ENCODE measurements at places on chromosomes 1 and 21.

DNA sequence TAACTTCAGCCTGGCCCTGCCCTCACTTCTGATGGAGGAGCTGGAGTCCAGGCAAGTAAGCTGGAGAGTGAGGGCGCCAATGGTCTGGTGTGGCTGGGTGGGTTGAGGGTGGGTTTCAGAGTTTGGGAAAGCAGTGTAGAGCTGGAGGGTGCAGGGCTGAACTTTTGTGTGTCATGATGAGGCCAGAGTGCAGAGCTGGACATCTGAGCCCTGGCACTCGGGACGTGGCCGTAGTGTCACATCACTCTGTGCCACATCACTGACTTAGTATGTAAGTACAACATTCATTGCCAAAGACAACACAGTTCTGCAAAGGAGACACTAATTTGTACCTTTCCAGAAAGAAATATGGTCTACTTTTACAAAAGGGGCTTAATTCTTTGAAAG, 15.8 kb downstream of the SPATA46 start:
- DNase-seq, result no peak

DNA sequence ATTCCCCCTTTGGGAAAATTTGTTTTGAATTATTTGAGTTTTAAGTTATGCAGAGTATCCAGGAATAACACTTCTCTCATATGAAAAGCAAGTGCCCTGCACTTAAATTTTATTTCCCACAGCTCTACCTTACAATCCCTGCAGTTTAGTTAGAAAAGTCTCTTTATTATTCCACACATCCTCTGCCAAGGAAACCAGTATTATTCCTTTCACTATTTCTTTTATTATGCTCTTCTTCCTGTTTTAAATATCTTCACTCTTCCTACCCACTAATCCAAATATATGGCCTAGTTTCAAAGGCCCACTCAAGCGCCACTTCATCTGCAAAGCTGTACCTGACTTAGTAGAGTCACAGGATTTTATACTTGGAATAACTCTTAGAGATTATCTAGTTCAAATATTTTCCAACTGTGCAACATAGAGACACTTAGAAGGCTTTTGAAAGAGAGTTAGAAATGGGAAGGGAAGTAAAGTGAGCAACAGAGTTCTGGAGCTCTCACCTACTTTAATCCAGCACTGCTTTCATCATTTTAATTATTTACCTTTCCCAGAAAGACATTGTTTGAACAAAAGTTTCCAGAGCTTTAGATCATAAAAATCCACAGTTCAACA, 97.2 kb upstream of the LYPLAL1 start:
- DNase-seq, result no peak

DNA sequence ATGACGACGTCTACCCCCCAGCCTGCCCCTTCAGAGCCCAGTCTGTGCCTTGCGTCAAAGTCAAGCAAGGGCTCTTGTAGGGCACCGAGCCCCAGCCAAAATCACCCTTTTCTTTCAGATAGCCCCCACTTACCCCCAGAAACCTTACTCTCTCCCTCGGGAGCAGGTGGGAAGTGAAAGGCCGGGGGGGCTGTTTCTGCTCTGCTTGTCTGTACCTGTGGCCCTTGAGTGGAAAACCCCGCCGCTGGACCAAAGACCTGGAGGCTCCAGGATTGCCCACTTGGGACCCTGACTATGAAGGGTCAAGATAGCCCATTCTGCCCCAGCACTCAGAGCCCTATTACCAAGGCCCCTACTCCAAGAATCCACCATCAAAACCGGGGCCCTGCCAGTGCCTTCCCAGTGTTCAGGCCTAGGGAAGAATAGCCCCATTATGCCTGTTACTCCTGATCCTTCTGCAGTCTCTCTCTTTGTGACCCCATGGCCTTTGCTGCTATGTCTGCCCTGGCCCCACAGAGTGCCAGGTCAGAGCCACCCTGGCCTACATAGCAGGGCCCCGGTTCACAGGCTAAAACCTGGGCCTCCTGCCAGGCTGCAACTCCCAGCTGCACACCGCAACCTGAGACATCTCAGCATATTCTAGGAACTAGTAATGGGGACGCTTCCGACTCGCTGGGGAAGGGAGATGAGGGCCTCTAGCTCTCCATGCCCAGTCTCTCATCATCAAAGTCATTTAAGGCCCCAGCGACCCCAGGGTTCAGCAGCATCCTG, 22.2 kb upstream of the HPDL start:
- no peak for DNase-seq

DNA sequence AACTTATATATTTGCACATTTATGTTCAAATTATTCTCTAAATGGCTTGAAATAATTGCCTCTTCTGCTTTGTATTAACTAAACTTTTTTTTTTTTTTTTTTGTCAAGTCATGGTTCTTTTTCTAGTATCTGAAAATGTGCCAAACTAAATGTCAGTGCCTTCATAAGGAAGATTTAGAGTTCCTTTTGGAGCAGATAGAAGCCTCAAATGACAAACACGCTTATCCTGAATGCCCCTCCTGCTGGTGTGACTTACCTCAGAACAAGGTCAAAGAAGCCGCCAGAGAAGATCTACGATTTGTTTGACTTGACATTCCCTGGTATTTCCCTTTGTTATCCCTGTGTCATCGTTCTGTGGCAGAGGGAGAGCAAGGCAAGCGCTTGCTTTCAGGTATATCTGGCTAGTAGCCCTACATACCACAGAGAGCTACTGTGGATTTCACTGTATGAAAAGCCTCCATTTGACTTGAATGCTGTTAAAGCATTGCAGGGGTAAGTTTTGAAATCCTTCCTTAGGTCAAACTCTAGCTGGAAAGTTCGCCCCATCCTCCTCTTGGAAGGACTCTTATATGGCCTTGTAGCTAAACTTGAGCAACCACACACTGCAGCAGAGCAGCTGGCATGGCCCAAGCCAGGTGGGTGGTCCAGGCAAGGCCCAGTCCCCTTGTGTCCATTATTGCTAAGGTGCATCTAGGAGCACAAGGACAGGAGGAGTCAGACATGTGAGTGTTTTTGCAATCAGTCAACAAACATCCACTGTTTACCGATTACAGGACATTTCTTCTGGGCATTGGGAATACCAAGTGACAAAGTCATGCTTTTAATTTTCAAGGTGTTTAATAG, 285.4 kb upstream of the USP25 start:
- DNase-seq, result no peak

DNA sequence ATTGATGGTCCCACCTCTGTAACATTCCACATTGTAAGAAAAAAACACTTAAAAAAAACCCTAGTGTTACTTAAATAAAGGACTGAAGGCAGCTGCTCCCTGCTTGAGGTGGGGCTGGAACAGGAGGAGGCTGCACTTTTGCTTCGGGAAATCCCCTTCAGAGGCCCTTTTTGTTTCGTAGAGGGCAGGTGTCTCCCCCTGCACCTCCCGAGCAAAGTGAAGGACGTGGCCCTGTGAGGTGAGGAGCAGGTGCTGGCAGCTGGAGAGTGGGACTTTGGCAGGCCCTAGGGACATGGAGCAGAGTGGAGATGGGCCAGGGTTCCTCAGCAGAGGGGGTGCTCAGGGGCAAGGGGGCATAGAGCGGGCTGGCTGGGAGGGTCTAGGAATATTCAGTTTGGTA, 33.4 kb upstream of the WNT4 start:
- no peak for DNase-seq

Data from esophagus squamous epithelium (tissue), 5 donors.